HFFc6 (cell line): ENCODE measurements at places on chromosomes 2 and 18.

GRCh38 chr2:233320470-233320869 lies 12.9 kb downstream of the SAG start:
- no peak overlapping the region for H3K4me3 ChIP-seq
- no peak overlapping the region for H3K27ac ChIP-seq
- no peaks in the 10 kb centered on the region for H3K36me3 ChIP-seq
- H3K4me1 ChIP-seq: no peaks in the 10 kb centered on the region

- H3K27ac ChIP-seq: peak overlapping the region; percentile 92
- peak; percentile 88 for DNase-seq
- peaks cover 45% of the 10 kb centered on the region for H3K4me1 ChIP-seq
- no peaks in the 10 kb centered on the region; the same call in 1 of the 2 replicates for H3K27me3 ChIP-seq
- peaks cover 4% of the 10 kb centered on the region; the same call in 1 of the 2 replicates for H3K36me3 ChIP-seq
Measured at GRCh38 chr2:67503066-67503795, 106.1 kb downstream of the ETAA1 start.

DNA sequence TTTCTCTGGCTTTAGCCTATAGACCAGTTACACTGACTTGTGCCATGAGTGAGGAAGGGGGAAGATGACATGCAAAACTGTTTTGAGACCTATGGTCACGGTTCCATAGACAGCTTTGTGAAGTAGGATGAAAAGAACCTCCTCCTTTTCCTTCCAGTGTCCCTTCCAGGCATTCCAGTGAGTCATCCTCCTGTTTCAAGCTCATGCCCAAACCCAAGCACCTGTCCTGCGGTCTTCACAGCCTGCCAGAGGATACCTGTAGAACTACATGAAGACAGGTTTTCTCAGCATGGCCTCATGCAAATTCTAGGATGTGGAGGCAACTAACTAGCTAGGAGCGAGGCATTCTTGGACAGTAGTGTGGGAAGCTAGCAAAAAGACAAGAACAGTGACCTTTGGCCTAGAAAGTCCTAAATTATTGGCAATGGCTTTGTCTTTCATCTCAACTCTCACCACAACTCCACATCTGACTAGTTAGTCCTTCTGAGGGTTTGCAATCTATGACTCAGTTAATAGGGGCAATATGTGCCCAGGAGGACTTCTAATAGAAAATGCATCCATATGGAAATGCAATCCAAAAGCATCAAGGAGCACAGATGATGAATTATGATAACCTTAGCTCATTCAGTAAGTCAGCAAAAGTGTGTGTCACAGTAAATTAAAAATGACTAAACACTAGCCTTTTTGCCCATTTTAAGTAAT lies 154.7 kb downstream of the RBM43 start:
- H3K27me3 ChIP-seq: peaks cover 10% of the 10 kb centered on the region
- no peak overlapping the region for H3K27ac ChIP-seq
- peaks cover 24% of the 10 kb centered on the region for H3K4me1 ChIP-seq
- DNase-seq: no peak
- H3K4me3 ChIP-seq: no peak overlapping the region
- no peaks in the 10 kb centered on the region; the same call in 1 of the 2 replicates for H3K36me3 ChIP-seq

GRCh38 chr2:4502230-4502843 lies 799.0 kb downstream of the DCDC2C start:
- no peak overlapping the region for H3K4me3 ChIP-seq
- H3K36me3 ChIP-seq: no peaks in the 10 kb centered on the region
- H3K27ac ChIP-seq: no peak overlapping the region
- H3K4me1 ChIP-seq: no peaks in the 10 kb centered on the region

- DNase-seq: no peak
- H3K27me3 ChIP-seq: no peaks in the 10 kb centered on the region; the same call in none of the 2 replicates
- no peaks in the 10 kb centered on the region for H3K4me1 ChIP-seq
- no peak overlapping the region for H3K27ac ChIP-seq
Measured at GRCh38 chr18:34322365-34323289, 97.9 kb upstream of the NOL4 start.
